Thoracic aorta (tissue), 2 donors: ENCODE measurements at places on chromosomes 7 and 10. TPM values are rescaled to one million over a fixed set of nuclear protein-coding genes. Genes with fewer than 3 reads are reported as not detected.

DNA sequence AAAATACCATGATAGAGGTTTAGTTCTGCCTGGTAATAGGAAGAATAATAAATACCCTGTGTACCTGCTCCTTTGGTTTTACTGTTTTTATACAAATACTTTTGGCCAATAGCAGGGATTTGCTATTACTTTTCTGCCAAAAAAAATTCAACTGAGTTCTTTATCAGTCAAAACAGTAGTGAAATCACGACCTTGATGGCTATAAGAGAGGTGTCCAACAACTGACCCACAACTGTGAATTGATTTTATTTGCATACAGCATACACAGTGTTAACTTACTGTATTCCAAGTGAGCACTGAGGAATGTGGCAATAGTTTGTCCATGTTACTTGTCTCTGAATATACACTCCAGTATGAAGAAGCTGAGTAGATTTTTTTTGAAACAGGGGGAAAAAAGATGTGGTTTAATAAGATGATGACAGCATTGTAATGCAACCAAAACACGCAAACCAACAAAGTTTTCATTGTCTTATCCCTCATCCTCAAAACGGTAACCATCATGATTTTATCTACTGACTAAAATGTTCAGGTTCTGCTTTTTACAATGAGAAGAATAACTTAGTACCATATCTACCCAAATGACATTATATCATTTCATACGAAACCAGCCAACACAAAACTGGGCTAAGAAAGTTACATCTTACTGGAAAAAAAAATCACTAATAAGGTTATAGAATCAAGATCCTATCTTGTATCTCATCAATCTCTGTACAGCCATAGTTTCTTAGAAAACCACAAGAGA, 63.3 kb downstream of the GSAP start:
- no peak overlapping the region for H3K27ac ChIP-seq
- H3K27me3 ChIP-seq, result no peaks in the 10 kb centered on the region
- no peak for DNase-seq
- no peak overlapping the region for H3K4me3 ChIP-seq
- H3K36me3 ChIP-seq, result no peaks in the 10 kb centered on the region
- H3K4me1 ChIP-seq, result peaks cover 13% of the 10 kb centered on the region

DNA sequence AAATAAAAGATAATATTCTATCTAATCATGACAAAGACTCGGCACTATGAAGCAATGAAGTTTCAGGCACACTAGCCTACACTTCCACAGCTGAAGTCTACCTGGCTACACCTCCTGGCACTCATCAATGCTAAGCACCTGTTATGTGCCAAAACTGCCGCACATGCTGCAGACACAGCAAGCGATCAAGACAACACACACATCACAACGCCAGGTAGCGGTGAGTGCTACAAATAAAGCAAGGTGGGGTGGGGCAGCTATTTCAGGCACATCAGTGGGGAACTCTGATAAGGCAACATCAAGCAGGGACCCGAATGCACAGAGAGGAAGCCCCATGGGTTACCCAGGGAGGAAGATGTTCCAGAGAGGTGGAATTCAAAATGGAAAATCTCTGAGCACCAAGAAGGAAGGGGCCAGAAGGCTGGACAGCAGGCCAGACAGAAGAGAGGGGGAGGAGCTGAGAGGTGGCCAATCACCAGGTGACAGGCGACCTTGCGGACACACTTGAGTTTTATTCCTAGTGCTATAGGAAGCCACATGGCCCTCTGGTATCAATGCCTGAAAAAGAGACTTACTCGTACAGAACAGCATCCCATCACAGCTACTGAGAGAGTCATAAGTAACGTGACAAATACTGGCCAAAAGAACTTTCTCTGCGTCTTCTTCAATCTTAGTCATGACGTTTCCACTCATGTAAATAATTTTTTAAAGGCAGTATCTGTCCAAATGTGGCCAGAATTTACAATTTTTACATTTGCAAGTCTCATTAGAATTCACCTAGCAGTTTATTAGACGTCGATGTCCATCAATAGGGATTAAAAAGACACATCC, 8.0 kb downstream of the PSAP start:
- no peaks in the 10 kb centered on the region for H3K36me3 ChIP-seq
- no peak for DNase-seq
- no peaks in the 10 kb centered on the region for H3K27me3 ChIP-seq
- H3K27ac ChIP-seq, result no peak overlapping the region
- H3K4me1 ChIP-seq, result peaks cover 27% of the 10 kb centered on the region
- no peak overlapping the region for H3K4me3 ChIP-seq

The UTF1 gene
- total RNA-seq, result not detected

GRCh38 chr7:30510124-30511075, 5.8 kb upstream of the GGCT start:
- H3K36me3 ChIP-seq, result no peaks in the 10 kb centered on the region
- DNase-seq, result no peak
- H3K4me3 ChIP-seq, result no peak overlapping the region

GRCh38 chr7:42671627-42672026, 240.2 kb downstream of the C7orf25 start:
- DNase-seq, result no peak
- no peaks in the 10 kb centered on the region for H3K36me3 ChIP-seq
- H3K27ac ChIP-seq, result no peak overlapping the region
- no peak overlapping the region for H3K4me3 ChIP-seq
- no peaks in the 10 kb centered on the region for H3K27me3 ChIP-seq

DNA sequence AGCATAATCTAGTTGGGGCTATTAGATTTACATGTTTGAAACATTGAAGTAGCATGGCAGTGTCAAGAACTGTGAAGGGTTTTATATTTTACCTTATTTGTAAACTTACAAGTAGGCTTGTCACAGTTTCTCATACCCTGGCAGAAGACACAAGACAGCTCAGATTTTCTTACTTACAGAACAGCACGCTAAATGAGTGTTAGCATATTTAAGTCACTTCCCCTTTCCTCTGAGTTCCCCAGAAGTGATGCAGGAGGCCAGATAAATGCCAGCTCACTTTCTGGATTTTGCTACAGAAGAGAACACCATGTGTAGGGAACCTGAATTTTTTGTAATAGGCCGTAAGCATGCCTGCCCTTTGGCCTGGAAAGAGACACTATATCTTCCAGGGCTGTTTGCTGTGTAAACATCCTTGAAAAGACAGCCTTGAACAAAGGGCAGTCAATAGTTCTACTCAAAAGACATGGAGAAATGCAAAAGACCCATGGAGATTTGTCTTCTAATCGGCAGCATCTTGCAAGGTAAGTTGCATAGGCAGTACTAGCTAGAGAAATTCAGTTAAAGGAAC, 279.1 kb downstream of the PHF14 start:
- H3K4me3 ChIP-seq, result no peak overlapping the region
- H3K4me1 ChIP-seq, result no peaks in the 10 kb centered on the region

DNA sequence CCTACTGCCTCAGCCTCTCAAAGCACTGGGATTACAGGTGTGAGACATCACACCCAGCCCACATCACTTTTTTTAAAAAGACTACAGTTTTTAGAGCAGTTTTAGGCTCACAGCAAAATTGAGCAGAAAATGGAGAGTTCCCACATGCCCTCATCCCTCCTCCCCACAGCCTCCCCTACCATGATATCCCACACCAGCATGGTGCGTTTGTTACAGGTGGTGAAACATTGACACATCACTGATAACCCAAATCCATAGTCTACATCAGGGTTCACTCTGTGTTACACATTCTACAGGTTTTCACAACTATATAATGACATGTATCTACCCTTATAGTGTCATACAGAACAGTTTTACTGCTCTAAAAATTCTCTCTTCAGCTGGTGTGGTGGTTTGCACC, 24.3 kb upstream of the TOMM7 start:
- no peaks in the 10 kb centered on the region for H3K36me3 ChIP-seq
- H3K4me3 ChIP-seq, result no peak overlapping the region
- no peak overlapping the region for H3K27ac ChIP-seq
- no peaks in the 10 kb centered on the region for H3K27me3 ChIP-seq
- no peaks in the 10 kb centered on the region for H3K4me1 ChIP-seq
- no peak for DNase-seq

DNA sequence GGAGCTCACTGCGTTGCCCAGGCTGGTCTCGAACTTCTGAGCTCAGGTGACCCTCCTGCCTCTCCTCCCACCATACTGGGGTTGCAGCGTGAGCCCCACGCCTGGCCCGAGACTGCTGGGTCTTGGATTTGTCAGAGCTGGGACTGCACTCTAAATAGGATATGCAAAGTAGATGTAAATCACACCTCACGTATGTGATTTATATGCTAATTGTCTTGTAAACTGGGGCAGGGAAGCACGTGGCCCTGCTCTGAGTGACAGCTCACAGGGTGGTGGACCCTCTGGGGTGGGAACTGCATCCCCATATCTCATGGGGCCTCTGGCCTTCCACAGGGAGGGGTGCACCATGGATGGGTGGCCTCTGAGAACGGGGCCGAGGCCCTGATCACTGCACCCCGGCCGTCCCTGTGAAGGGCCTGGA, 34.1 kb downstream of the GET4 start:
- H3K4me1 ChIP-seq, result peaks cover 7% of the 10 kb centered on the region
- no peaks in the 10 kb centered on the region for H3K27me3 ChIP-seq
- H3K27ac ChIP-seq, result no peak overlapping the region
- no peaks in the 10 kb centered on the region for H3K36me3 ChIP-seq
- H3K4me3 ChIP-seq, result no peak overlapping the region
- DNase-seq, result no peak

DNA sequence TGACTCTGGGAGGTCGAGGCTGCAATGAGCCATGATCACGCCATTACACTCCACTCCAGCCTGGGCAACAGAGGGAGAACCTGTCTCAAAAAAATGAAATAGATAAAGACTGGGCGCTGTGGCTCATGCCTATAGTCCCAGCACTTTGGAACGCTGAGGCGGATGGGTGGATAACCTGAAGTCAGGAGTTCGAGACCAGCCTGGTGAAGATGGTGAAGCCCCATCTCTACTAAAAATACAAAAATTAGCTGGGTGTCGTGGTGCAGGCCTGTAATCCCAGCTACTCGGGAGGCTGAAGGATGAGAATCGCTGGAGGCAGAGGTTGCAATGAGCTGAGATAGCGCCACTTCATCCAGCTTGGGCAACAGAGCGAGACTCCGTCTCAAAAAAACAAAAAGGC, 1.1 kb upstream of the DDX21 start:
- no peak for DNase-seq
- H3K27ac ChIP-seq, result no peak overlapping the region
- H3K4me3 ChIP-seq, result no peak overlapping the region
- no peaks in the 10 kb centered on the region for H3K36me3 ChIP-seq
- H3K4me1 ChIP-seq, result peaks cover 6% of the 10 kb centered on the region

DNA sequence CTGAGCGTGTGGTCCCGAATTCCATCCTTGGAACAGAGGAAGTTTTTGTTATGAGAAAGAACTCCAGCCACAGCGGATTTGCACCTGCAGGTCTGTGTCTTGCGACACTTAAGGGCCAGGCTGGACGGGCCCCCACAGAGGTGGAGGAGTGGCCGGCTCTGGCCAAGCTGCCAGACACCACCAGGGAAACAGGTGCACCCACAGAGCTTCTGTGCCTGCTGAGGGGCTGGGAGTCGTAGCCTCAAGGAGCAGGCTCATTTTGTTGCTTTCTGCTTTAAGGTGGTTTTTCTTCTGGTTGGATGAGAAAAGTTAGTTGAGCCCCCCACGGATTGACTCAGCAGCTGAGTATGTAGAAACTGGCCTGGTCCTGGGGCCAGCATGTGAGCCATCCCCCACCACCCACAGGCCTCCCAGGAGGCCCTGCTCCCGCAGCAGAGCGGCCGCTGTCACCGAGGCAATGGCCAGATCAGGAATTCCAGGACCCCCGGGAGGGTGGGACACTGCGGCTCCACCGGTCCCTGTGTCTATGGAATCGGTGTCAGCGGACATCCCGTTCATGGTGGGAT, 41.9 kb downstream of the NKX6-2 start:
- DNase-seq, result no peak
- peaks cover 12% of the 10 kb centered on the region for H3K36me3 ChIP-seq
- no peak overlapping the region for H3K27ac ChIP-seq
- H3K27me3 ChIP-seq, result no peaks in the 10 kb centered on the region
- H3K4me1 ChIP-seq, result peaks cover 11% of the 10 kb centered on the region
- H3K4me3 ChIP-seq, result no peak overlapping the region

- H3K4me1 ChIP-seq, result no peaks in the 10 kb centered on the region
- H3K36me3 ChIP-seq, result no peaks in the 10 kb centered on the region
Measured at GRCh38 chr7:128671992-128672391, at the start of gene GARIN1A. TSS of gene GARIN1A (plus strand) at chr7:128672292. CDS start at chr7:128672398, 106 bp downstream.

GRCh38 chr10:921471-922414, 9.8 kb downstream of the LARP4B start:
- H3K36me3 ChIP-seq, result no peaks in the 10 kb centered on the region
- H3K27ac ChIP-seq, result no peak overlapping the region
- peaks cover 14% of the 10 kb centered on the region for H3K4me1 ChIP-seq
- DNase-seq, result no peak
- no peaks in the 10 kb centered on the region for H3K27me3 ChIP-seq
- no peak overlapping the region for H3K4me3 ChIP-seq

- no peaks in the 10 kb centered on the region for H3K27me3 ChIP-seq
- no peak for DNase-seq
- no peak overlapping the region for H3K4me3 ChIP-seq
- no peaks in the 10 kb centered on the region for H3K36me3 ChIP-seq
Measured at GRCh38 chr10:79316671-79317431, 30.4 kb upstream of the PPIF start.

GRCh38 chr10:49502358-49502757, 36.6 kb downstream of the ERCC6 start:
- peaks cover 6% of the 10 kb centered on the region for H3K36me3 ChIP-seq
- no peak overlapping the region for H3K4me3 ChIP-seq
- H3K27ac ChIP-seq, result no peak overlapping the region
- H3K4me1 ChIP-seq, result no peaks in the 10 kb centered on the region
- DNase-seq, result no peak

GRCh38 chr7:99562832-99563231, 4.4 kb downstream of the ZNF655 start:
- no peak overlapping the region for H3K27ac ChIP-seq
- no peaks in the 10 kb centered on the region for H3K27me3 ChIP-seq
- no peak overlapping the region for H3K4me3 ChIP-seq
- no peak for DNase-seq
- peaks cover 11% of the 10 kb centered on the region for H3K4me1 ChIP-seq

DNA sequence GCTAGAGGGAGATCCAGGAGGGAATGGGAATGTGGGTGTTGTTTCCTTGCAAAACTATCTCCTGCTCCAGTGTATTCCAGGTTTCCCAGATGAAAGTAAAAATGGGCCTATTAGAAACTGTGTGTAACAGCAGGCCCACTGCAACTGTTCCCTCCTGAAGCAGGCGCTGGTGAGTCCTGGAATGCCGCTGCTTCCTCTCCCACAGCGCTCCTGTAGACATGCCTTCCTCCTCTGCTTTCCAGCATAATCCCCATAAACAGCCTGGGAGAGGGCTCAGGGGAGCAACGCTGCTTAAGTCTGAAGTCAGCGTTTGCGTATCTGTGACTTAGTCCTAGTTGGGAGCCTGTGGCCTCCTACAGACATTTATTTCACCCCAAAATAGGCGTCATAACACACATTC, 551.0 kb upstream of the FOXK1 start:
- no peak overlapping the region for H3K27ac ChIP-seq
- DNase-seq, result no peak
- no peaks in the 10 kb centered on the region for H3K27me3 ChIP-seq
- no peaks in the 10 kb centered on the region for H3K4me1 ChIP-seq
- H3K36me3 ChIP-seq, result peaks cover 19% of the 10 kb centered on the region

GRCh38 chr10:70984986-70985722, 96.8 kb upstream of the PCBD1 start:
- H3K4me1 ChIP-seq, result no peaks in the 10 kb centered on the region
- H3K27ac ChIP-seq, result no peak overlapping the region
- DNase-seq, result no peak
- no peak overlapping the region for H3K4me3 ChIP-seq
- H3K36me3 ChIP-seq, result no peaks in the 10 kb centered on the region
